CD8-positive, alpha-beta memory T cell (primary cell): ENCODE measurements at places on chromosomes 3 and 15. TPM values are rescaled to one million over a fixed set of nuclear protein-coding genes. Genes with fewer than 3 reads are reported as not detected.

TTC21A gene
- total RNA-seq = 1.1 TPM

THAP10 gene
- 0.18 TPM for total RNA-seq

DNA sequence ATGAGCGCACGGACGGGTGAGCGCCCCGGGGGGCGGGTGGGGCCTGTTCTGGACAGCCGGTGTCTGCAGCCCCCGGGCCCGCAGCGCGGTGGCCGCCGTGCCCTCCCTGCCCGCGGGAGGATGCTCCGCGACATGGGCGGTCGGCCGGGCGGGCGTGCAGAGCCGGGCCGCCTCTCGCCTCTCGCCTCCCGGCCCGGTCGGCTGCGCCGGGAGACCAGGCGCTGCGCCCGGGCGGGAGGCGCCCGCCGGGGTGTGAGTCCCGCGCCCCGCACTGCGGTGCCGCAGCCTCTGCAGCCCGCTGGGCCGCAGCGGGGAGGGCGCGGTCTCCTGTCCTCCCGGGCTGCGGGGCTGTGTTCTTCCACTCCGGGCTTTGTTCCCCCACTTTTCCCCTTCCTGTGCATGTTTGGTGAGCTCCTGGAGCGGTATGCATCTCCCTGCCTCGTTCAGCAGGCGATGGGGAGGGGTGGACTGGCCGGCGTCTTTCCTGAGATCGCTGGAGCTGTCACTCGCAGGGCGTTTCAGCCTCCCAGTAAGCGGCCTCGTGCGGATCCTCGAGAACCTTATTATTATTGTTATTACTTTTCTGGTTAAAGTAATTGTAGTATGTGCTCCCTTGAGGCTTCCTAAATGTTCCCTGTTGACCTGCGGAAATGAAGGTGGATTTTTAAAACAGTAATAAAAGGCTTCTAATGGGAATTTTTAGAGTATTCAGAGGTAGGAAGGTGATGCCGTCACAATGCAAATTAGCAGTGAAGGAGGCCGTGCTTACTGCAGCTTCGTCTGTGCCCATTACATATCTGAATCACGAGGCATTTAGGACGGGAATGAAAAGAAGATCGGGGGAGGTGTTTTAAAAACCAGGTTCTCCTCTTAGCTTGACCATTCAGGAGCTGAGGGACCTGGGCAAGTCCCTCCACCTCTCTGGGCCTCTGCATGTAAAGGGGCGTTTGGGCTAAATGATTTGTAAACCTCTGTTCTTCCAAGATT is 593 bp downstream of the TMOD2 start:
- DNase-seq = no peak

ISLR2 gene
- total RNA-seq = not detected

DNA sequence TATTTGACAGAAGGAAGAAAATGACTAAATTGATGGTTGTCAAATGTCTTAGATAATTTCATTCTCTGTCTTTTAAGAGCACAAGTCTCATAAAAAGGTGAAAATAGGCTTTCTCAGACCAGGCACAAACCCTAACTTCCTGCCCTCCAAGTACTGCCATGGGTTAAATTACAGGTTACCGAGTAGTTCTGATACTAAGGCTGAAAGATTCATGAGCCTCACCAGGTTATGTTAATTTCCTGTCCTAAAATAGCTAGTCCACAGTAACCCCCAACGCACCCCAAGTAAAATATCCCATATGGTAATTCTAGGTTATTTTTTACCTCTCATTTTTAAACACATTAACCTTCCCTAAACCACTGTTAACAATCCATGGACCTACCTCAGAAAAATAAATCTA is 42.0 kb downstream of the GSK3B start:
- no peak for DNase-seq

DNA sequence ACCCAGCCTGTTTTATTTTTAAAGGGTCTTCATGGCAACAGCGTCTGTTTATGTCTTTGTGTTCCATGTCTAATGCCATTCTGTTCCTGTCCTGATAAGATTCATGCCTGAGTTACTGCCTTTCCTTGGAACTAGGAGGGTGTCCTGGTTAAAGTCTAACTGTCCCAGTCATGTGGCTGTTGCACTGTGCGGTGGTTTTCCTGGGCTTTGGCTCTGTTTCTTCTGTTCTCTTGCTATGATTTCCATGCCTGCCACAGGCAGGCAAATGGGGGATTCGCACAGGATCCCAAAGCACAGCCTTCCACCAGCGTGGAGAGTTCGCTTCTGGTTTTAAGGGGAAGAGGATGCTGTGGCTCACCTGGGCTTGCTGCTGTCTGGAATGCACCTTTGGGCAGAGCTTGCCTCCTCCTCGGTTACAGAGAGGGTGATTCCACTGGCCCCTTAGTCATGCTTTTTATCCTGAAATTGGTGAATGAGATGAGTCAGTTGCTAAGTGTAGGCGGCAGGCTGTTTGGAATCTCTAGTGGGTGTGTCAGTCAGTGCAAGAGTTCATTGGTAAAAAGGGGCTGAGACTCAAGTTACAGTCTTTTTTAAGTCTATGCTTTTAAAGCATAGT is 86.8 kb downstream of the CCK start:
- DNase-seq = no peak

GOLGA6L10 gene
- 0.96 TPM for total RNA-seq

DNA sequence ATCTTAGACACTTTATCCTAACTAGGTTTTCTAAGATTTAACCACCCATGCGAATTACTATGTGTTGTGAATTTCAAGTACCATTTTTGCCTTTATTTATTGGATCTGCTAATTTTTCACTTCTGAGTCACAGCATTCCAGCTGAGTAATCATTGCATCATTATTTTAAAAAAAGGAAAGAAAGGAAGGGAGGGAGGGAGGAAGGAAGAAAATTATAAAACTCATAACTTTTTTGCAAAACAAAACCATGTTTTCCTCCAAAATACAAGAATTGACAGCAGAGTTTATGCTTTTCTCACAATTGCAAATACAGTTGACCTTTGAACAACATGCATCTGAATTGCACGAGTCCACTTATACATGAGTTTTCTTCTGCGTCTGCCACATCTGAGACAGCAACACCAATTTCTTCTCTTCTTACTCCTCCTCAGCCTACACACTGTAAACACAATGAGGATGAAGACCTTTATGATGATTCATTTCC is 651.4 kb upstream of the NECTIN3 start:
- no peak for DNase-seq

DNA sequence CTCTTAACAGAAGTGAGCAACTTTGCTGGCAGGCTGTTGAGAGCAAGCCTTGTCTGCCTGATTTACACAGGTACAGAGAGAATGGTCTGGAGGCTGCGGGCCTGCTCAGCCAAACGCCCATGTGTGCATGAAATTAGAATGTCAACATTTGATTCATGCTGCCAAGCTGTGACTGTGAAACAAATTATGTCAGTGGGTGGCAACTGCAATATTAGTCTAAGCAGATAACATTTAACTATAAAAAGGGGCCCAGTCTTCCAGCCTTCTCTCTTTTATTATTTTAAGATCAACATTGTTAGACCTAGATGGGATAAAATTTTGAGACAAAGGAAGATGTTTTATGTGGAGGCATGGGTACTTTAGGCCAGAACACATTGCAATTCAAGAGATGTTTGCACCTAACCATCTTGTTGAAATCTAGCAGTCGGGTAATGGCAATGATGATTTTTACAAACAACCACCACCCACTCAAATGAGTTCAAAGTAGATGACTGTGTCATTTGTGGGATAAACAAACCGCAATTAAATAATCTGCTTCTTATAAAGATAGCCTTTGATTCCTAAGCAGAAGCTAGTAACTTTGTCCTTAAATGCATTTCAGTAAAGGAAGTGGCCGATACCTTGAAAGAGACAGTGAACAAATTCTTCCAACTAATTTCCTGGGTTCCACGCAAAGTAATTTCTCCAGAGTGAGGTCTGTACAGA is 70.2 kb downstream of the FOXB1 start:
- no peak for DNase-seq

DNA sequence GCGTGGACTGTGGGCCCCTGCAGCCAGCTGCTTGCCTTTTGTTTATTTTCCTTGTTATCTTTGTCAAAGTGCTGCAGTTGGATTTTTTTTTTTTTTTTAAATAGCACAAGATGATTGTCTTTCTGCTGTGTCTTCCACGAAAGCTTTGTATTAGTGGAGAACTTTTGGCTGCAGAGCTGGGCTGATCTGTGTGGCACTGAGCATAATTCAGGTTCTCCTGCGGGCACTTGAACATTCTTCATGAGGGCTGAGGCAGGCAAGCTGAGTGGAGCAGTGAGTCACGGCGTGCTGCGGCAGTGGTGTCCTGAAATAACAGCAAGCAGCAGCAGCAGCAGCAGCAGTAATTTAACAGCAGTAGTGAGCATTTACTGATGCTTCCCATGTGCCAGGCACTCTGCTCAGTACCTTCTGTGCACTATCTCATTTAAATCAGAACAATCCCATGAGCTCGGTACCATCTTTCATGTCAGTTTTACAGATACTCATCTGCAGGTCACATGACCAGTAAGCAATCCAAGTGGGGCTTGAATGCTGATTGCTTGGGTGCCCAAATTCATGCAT is 45.8 kb downstream of the MITF start:
- DNase-seq = no peak

DNA sequence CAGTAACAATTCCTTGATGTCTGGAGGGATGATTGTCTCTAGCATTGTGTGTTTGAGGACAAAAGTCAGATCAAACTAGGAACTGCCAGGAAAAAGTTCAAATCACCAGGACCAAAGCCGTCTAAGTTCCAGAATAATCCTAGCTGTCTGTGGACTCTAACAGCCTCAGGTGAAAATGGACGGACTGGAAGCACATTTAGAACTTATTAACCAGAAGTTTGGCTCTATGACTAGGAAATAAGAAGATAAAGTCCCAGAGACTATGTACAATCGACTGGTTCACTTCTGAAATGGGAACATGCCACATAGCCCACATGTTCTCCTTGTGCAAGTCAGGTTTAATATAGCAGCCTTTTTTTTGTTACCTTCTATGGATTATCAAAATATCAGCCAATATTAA is 50.6 kb upstream of the SGO1 start:
- no peak for DNase-seq

SMAD6 gene
- 0.04 TPM for total RNA-seq

GRCh38 chr3:106783231-106783630 is 594.0 kb upstream of the CCDC54 start:
- DNase-seq = no peak

DNA sequence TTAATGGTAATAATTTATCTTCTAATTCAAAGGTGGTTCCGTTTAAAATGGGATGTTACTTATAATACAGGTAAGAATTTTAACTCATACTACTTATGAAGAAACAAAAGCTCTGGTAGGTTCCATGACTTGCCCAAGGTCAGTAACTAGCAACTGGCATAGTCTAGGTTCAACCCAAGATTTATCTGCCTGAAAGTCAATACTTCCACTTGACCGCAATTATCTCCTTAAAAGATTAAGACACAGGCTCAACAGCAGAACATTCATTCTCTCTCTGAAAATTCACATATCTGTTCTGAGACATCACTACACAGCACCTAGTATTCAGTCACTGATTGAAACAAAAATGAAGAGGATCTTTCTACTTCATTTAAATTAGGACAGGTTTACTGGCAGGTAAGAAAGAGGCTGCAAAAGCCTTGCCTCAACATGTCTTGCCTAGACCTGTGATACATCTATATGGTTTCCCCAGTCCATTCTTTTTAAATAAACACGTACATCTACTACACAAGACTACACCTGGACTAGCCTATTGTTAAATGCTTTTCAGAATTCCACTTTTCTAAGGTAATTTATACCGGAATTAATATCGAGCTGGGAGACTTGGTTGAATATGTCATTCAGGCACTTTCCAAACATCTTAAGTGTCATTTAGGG is 1.2 kb downstream of the CSNK1G1 start:
- no peak for DNase-seq

CAPN3 gene
- total RNA-seq = 4.3 TPM
